ENCODE measurements at places on chromosomes 1 and 21.

DNA sequence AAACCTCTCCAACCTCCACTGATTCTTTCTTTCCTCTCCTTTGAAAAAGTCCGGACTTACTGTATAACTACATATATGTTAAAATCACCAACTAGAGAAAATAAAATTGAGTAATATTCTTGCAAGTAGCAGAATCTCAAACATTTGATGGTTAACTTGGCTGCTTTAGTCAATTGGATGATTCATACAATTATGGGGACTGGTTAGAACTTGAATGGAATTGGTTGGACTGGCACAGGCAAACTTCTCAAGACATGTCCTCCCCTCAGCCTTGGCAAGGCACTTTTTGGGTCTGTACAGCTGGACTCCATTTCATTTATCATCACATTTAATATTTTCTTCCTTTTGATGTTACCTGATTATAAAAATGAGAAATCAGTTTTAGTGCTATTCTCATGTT, 6.5 kb downstream of the WLS start:
- no peak for DNase-seq

DNA sequence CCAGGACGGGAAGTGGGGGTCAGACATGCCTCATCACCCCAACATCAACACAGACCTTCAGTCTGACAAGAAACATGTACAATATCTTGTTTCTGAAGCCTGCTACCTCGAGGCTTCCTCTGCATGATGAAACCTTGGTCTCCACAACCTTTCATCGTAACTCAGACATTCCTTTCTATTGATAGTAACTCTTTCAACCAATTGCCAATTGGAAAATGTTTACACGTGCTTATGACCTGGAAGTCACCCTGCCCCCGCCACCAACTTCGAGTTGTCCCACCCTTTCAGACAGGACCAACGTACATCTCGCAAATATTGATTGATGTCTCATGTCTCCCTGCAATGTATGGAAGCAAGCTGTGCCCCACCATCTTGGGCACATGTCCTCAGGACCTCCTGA, 159.5 kb downstream of the ETS2 start:
- no peak for DNase-seq

DNA sequence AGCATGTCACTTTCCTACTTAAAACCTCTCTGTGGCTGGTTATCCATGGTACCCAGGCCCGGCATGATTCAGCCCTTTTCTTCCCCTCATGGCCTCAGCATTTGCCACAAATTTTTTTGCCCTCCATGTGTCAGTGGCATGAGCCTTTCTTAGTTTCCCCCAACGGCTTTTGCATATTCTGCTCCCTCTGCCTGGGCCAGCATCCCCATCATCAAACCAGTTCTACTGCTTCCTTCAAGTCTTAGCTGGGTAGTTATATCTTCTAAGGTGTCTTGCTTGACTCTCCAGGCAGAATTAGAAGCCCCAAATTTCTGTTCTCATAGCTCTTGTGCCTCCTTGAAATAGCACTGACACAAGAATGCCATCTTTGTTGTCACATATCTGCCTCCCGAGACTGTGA, 127.9 kb downstream of the ELAVL4 start:
- DNase-seq: no peak

- DNase-seq: no peak
These were observed 36.0 kb downstream of the TAS1R2 start for GRCh38 chr1:18823438-18823837.

GRCh38 chr1:185444676-185445075, 127.6 kb upstream of the IVNS1ABP start:
- DNase-seq: no peak

GRCh38 chr1:176033474-176033873, 173.6 kb downstream of the COP1 start:
- DNase-seq: no peak

DNA sequence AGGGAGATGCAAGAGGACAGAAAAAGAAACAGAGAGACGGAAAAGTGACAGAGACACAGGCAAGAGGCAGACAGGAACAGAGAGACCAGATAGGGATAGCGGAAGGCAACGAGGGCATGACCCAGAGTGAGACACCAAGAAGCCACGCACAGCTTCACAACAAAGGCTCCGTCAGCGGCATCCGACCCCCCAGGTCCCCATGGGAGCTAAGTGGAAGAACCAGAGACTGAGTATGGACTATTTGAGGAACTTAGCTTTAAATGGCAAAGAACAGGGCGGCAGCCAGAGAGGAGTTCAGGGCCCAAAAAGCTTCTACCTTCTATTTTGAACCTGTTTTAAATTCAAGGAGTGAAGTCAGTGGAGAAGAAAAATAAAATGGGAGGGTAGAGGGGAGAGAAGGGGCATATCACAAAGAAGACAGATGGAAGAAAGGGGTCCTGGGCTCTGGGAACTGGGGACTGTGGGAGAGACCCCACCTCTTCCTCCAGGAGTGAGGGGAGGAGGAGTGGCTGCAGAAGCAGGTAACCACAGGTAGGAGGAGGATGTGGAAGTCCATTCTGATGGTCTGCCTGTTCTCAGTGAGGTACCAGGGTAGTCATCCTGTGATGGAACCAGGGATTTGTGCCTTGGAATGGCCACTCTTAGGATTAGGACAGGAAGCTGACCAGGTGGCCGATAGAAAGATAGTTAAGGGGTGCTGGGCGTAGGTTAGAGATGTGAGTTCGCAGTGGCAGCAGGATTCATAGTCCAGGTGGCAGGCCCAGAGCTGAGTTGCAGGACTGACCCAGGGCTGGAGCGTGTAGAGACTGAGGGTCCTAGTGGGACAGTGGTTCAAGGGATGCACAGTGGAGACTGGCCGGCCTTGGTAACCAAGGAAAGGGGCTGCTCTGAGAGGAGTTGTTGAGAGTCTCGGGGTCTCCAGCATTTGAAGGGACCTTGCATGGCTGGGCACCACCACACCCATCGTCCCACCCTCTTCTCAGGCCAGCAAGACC, 37.7 kb downstream of the CSMD2 start:
- no peak for DNase-seq

GRCh38 chr1:221635305-221635704, 106.6 kb downstream of the DUSP10 start:
- DNase-seq: no peak

GRCh38 chr1:234520908-234521817, 42.2 kb upstream of the TARBP1 start:
- no peak for DNase-seq

DNA sequence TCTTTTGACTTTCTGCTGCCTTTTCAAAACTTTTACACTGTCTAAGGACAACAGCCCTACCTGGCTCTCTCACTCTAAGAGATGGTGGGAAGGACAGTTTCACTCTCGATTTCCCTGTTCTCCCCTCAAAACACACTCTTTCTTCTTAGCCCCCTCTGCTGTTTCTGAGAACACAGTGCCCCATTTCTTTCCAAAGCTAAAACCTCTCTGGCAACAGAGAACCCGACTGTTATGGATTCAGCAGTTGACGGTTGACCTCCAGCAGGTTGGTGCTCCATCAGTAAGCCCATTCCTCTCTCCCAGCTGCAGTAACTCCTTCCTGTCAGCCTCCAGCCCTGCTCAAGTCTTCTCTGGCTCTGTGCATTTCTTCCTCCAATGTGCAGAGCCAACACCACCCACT, 88.2 kb upstream of the ABCD3 start:
- no peak for DNase-seq

- DNase-seq: peak; percentile 5
These were observed 351.3 kb upstream of the RUNX1 start for GRCh38 chr21:35400233-35400939.

- DNase-seq: no peak
These were observed 178.7 kb downstream of the DNM3 start for GRCh38 chr1:172019976-172020375.

DNA sequence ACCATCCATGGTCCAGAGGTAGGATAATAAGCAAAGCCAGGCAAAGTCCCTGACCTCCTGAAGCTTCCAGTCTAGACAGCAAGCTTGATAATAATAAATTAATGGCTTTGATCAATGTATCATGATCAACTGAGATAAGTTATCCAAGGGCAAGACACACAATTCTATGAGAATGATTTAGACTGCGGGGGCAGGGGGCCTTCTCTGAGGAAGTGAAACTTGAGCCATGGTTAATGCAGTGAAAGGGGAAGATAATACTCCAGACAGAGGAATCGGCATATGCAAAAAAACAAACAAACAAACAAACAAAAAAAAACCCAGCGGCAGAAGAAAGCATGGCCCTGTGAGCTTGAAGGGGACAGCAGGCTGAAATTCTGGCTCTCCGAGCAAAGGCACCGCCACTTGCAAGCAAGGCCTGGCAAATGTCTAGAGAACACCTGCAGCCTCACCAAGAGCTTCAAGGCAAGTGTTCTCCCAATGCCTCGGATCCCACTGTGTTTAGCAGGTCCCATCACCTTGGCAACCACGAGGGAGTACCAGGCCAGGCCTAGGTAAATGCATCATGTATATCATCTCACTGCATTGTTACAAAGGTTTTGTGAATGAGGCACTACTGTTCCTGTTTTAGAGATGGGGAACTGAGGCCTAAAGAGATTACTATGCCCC, 24.9 kb downstream of the CSMD2 start:
- DNase-seq: no peak

- no peak for DNase-seq
These were observed 22.3 kb downstream of the MECR start for GRCh38 chr1:29208442-29208841.

- DNase-seq: no peak
These were observed 645 bp downstream of the ATP6V0B start for GRCh38 chr1:43975249-43975961.

- no peak for DNase-seq
These were observed 40.3 kb upstream of the LRRC8B start for GRCh38 chr1:89484092-89485038.

GRCh38 chr1:94909486-94909885, 17.4 kb downstream of the CNN3 start:
- DNase-seq: no peak

- no peak for DNase-seq
These were observed 92.0 kb downstream of the MAST2 start for GRCh38 chr1:45895406-45895805.

DNA sequence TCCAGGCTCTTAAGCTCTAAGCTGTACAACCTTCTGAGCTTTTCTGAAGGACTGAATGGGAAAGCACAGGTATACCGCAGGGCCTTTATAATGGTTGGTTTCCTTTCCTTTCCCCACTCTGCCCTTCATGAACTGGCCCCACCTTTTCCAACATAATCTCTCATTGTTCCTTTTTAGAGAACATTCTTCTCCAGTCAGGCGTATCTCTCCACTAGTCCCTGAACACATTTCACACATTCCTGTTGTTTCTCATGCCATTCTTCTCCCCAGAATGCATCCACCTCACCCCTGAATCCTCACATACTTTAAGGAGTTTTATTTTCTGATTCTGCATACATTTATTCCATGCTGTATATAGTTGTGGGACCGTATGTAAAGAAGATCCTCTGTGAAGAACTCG, 41.3 kb downstream of the PGM1 start:
- no peak for DNase-seq

DNA sequence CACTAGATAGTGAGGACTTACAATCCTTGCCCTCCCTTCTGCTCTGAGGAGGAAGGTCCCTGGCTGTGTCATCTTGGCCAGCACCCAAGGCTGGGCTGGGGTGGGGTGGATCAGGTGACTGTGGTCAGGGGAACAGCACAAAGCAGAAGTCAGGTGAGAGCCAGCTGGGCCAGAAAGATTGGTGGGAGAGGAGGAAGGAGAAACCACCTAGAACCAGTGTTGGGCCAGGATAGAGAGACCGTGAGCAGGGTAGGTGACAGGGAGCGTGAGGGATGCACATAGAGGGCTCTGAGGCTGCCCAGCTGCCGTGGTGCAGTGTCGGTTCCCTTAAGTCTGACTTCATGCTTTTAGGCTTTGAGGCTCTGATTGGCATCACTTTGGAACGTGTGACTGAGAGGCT, 22.7 kb downstream of the NCF2 start:
- no peak for DNase-seq

DNA sequence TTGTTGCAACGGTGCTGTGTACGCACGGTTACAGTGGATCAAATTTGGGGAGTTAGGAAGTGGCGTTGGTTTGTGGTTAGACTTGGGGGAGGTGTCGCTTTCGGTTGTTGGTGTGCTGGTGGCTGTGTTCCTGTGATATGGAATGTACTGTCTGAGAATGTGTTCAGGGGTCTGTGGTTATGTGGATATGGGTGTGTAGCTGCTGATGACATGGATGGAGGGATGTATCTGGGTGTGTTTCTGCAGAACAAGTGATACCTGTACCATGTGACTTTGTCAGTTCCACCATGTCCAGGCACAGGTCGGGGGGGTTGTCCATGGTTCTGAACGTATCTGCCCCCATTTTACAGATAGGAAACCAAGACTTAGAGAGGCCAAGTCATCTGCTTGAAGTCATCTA, 22.7 kb downstream of the PAX7 start:
- no peak for DNase-seq

DNA sequence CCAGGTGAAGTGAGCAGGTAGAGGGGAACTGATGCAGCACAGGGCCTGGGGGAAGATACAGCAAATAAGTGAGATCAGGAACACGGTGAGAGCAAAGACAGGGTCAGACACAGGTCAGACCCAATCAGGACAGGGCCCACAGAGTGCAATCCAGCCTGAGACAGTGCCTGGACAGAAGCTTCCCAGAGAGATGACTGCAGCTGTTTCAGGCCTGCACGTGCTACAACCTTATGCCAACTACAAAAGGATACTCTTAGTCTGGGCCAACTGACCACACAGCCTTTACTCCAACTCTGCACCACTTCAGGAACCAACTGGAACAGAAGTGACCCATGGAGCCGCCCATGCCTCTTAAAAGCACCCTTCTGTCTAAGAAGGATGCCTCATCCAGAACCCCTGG, 228.0 kb downstream of the TOMM20 start:
- no peak for DNase-seq

- DNase-seq: no peak
These were observed 12.8 kb downstream of the TNNI3K start for GRCh38 chr1:74247881-74248528.

DNA sequence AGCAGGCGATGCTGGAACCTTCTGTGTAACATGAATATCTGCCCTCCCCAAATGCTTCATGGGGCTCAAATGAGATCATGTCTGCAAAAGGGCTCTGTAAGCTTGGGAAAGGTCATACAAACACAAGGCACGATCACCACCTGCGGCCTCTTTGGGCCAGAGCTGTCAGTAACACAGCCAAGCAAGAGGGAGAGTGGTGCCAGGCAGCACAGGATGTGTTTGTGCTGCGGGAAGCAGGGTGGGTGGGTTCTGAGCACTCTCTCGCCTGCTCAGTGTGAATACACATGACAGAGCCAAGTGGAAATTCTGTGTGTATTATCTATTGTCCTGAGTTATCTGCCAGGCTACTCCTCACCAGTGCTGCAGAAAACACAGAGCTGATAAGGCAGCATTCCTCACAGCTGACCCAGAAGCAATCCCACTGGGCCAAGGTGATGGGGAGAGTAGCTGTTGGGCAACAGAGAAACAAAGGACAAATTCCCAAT, 101.2 kb downstream of the LAMC2 start:
- no peak for DNase-seq
